ENCODE measurements at places on chromosomes 4 and X.

DNA sequence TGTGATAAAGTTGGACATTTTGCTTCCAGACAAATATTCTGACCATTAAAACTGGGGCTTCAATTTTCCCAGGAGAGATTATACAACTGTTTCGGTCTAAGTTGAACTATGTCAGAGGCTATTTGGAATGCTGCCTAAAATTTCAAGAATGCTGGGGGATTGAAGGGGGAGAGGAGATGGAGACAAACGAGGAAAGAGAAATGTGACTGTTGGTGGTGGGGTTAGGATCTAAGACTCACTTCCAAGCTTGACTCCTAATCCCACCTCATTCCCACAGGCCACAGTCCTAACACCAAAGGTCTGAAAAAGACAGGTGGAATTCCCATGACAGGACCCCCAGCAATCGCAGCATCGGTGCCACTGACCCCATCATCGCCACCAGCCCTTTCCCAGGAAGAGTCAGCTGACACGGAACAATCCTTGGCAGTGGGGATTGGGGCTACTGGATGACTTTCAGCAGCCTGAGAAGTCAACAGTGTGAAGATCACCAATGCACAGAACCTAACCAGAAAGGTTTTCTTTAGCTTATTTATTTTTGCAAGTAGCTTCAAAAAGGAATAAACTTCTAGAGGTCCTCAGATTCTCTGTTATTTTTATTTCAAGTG is 74.0 kb upstream of the PRSS48 start:
- no peak for DNase-seq

DNA sequence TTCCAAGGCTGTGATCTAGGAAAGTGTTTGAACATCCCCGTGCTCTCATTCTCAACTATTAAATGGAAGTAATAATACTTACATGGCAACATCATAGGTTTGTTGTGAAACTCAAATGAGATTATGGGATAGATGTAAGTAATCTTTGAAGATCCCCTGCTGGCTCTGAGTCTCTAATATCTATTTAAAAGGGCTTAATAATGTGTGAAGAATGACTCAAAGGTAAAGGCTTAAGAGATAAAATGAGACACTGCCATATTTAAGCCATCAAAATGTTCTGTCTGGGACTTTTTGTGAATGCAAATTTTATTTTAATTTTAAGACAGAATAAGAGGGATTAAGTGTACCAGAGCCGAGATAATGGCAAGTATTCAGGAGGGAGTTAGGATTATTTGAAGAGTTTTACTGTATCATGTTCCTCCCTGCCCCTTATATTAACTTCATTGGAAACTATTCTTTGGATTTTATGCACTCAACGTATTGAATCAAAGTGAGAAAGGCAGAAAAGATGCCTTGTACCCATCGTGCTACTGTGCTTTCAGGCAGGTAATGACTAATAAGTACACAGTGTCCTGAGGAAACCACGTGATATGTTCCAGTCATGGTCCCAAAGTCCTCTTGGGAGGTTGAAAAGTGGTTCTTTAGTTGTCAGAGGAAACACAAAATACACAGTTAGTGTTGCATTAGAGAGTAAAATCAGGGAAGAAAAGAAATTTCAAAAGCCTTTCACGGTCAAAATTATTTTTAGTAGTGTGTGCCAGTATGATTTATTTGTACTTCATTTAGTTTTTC is 192.4 kb downstream of the RBM46 start:
- no peak for DNase-seq

DNA sequence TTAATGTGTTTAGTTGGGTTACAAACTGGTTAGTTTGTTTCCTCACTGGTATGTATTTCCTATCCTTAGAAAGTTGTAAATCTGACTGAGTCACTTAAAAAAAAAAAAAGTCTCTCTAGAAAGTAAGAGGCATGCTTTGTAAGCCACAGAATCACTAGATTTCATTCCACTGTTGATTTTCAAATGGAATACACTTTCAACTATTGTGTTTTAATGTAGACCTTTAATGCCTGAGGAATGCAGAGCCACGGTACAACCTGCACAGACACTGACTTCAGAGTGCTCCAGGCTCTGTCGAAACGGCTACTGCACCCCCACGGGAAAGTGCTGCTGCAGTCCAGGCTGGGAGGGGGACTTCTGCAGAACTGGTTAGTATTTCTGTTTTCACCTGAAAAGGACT is 88.6 kb downstream of the HHIP start:
- no peak for DNase-seq

GRCh38 chrX:5051831-5052491 is 1176.7 kb downstream of the NLGN4X start:
- DNase-seq, result no peak

GRCh38 chr4:24924309-24924781 is 11.5 kb upstream of the CCDC149 start:
- no peak for DNase-seq

DNA sequence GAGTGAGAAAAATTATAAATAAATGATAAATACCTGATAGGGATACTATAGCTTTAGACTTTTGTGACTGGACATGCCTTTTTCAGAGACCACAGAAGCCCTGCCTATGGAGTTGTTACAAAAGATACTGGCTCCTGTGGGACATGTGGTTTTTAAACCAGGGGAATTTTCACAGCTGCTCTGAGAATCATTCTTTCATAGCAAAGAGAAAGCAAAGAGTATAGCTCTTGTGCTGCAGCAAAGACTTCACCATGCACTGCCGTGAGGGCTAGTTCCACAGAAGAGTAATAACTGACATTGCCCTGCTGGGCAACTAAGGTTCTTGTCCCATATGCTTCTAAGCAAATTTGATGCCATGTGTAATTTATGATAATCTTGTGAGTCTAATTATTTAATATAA is 98.2 kb downstream of the MAPK10 start:
- DNase-seq, result no peak

- DNase-seq, result no peak
Observed at GRCh38 chr4:6900956-6901355, 8.7 kb upstream of the TBC1D14 start.

GRCh38 chr4:140028676-140029517 is 125.1 kb downstream of the MAML3 start:
- no peak for DNase-seq

DNA sequence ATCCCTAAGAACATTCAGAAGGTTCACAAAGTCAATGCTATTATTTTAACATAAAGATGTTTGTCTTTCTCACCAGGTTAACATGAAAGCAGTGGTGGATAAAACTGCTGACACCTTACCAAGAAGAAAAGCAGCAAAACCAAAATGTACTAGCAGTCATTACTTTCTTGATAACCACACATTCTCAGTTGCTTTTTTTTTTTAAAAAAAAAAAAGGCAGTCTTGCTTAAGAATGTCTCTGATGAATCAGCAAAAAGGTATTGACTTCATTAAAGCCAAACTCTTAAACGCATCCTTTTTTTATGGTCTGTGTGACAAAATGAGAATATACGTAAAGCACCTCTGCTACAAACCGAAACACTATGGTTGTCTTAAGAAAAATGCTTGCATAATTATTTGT is 31.9 kb downstream of the CDKL2 start:
- no peak for DNase-seq

DNA sequence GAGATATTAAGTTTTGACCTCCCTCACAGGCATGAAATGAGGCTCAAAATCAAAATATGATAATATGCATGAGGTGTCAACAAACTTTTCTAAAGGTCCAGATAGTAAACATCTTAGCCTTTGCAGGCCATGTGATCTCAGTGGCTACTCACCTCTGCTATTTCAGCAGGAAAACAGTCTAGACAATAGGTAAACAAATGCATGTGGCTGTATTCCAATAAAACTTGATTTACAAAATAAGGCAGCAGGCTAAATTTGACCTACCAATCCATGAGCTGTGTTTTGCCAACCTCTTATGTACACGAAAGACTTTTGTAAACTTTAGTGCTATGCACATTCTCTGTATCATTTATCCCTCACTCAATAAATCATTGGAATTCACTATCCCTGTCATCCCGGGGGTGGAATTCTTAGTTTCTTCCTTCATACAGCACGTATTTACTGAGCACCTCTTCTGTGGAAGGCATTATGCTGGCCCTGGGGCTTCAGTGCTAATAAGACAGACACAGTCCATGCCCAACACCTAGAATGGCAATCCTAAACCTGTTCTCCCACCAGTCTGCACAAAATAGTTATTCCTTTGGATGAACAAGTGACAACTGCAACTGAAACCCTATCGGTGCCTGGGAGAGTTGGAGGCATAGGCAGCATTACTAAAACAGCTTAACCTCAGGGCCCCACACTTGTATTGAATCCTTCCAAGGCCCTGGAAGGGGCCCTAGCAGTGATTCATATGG is 19.9 kb downstream of the MAGEB17 start:
- DNase-seq, result no peak

GRCh38 chr4:99927566-99927965 is 18.9 kb downstream of the DNAJB14 start:
- DNase-seq, result no peak

DNA sequence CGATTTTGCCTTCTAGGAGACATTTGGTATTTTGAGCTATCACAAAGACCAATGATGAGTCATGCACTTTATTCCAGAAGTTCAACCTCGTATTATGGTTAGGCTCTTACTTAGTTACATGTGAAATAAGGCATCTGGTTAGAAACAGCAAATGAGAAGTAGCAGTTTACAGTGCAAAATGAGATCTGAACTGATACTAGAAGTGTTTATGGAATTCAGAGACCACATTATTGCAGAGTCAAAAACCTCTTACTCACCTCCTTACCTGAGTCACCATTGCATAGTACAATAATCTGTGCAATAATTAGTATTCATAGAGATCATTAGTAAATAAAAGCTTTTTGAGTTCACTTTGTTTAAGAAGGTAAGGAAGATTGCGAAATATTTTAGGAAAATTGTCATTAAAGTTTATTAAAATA is 38.7 kb downstream of the SEC24B start:
- no peak for DNase-seq

- no peak for DNase-seq
Observed at GRCh38 chrX:80423744-80424143, 3.5 kb downstream of the TENT5D start.

DNA sequence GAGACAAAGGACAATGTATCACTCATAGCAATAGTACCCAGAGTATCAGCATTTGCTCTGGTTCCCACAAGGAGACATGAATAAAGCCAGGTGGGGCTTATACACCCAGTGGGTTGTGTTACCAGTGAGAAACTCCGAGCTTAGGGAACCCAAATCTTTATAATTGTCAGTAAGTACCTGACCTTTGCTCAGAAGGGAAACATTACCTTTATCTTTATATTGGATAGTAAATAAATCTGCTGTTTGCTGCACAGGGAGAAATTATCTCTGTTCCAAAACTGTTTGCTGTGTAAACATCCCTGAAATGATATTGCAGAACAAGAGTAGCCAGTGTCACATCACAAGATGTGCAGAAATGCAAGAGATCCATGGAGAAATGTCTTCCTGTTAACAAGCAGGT is 12.1 kb upstream of the SLAIN2 start:
- DNase-seq, result no peak

DNA sequence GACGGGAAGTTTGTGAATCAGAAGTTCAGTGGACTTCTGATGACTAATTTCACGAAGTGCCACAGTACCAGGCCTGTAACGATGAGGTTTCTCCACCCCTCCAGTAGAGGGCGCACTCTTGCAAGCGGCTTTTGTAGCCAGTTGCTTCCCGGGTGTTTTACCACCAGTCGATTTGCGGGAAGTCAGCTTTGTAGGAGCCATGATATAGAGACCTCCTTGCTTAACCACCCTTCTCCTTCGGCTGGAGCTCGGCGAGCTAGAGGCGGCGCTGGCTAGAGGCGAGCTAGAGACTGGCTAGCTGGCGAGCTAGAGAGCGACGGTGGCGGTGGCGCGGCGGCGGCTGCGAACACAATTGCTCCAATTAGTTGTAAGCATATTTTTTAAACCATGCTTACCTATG is 72.0 kb downstream of the IL1RAPL1 start:
- no peak for DNase-seq

DNA sequence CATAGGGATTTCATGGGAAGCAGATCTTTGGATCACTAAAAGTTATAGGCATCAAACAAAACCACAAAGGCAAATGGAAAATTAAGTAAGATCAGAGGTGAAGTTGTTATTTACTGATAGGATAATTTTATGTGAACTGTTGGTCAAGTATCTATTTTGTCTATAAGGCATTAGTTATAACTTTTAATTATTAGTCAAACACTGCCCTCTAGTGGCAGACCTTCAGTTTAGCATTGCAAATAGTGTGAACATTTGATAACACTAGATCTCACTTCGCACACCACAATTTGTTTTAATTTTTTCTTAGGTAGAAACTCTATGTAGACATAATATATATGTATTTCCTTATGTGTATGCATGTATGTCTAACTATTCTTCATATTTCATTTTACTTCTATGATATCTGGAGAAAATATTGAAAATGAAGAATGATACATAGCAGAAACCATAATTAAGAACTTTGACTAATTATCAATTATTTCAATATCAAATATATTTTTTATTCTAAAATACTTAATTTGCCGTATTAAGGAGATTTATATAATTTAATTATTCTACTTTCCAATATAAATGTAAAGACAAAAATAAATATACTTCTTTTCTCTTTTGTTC is 214.5 kb upstream of the TACR3 start:
- peak; percentile 13 for DNase-seq

DNA sequence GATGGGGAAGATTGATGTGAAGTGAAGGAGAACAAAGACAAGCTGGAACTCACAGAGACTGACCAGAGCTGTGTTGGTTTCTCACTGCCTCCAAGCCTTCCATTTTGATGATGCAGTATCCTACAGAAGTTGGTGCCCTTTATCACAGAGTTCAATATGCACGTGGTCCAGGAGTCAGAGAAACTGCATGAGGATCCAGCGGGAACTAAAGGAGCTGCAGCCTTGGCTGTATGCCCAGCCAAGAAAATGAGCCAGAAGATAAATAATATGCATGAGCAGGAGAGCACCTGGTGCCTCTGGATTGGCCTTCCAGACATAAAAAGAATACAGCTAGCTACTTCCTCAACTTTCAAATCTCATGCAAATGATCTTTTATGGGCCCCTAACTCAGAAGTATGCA is 44.3 kb upstream of the DCLK2 start:
- DNase-seq, result no peak

GRCh38 chr4:77776182-77777134 is 42.7 kb downstream of the CNOT6L start:
- no peak for DNase-seq

DNA sequence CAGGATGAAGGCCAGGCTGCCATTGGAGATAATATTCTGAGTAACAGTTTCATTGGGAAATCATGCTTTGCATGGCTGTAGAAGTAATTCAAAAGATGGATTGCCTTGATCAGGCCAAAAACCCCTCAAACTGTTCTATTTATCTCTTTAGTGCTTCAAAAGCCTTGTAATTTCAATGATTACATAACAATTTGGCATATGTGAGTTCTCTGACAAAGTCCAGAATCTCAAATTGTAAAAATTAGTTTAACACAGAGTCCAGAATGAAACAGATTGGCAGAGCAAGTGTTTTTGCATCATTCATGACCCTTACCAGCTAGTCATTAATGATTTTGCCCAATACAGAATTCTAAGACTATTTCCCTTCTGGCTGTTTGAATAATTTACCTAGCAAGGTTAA is 347.3 kb downstream of the SPRY1 start:
- no peak for DNase-seq

GRCh38 chrX:36961590-36961989 is 46.6 kb upstream of the FAM47C start:
- DNase-seq, result no peak

Data from GM12864 (cell line).